CD4-positive, alpha-beta T cell treated with Interleukin-17A for 1 hour (primary cell): ENCODE measurements at places on chromosomes 16 and 17.

- no peak for DNase-seq
Measured at GRCh38 chr17:51083981-51084380, 36.7 kb downstream of the SPAG9 start.

DNA sequence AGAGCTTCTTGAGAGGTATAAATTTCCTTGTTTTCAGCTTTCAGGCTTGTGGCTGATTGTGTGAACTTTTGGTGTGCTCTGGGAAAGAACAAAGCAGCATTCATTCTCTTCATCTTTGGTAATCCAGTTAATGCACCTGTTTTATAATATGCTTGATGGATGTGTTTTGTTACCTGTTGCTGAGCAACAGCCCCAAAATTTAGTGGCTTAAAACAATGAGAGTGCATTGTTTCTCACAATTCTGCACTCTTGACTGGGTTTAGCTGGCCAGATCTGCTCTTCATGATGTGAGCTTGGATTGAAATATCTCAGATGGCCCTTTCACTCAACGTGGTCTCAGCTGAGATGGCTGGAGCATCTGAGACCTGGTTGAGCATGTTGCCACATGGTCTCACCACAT is 58.7 kb upstream of the NOL11 start:
- no peak for DNase-seq

- no peak for DNase-seq
Measured at GRCh38 chr16:58012481-58012880, 11.3 kb downstream of the USB1 start.

- DNase-seq, result no peak
Measured at GRCh38 chr16:31179219-31179746, 656 bp upstream of the FUS start.

- DNase-seq, result no peak
Measured at GRCh38 chr16:9996221-9996620, 186.0 kb downstream of the GRIN2A start.

GRCh38 chr16:86044241-86044671 is 145.3 kb downstream of the IRF8 start:
- DNase-seq, result peak; percentile 9

DNA sequence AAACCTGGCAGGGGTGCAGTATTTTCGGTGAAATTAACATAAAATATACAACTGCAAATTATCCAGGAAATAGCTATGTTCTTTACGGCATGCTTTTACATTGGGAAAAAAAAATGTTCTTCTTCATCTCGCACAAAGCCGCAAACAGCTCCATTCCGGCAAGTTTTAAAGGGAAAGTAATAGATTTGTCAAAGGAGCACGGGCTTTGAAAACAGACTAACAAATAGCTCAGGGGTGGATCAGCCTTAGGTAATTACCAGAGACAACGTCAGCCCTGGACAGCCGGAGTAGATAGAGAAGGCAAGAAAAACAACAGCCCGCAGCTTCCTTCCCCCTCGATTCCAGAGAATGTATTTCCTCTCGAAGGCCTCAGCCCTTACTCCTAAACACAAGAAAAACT is 222.5 kb downstream of the C16orf78 start:
- DNase-seq, result no peak

- DNase-seq, result no peak
Measured at GRCh38 chr17:66955821-66956220, 8.7 kb upstream of the CACNG4 start.

DNA sequence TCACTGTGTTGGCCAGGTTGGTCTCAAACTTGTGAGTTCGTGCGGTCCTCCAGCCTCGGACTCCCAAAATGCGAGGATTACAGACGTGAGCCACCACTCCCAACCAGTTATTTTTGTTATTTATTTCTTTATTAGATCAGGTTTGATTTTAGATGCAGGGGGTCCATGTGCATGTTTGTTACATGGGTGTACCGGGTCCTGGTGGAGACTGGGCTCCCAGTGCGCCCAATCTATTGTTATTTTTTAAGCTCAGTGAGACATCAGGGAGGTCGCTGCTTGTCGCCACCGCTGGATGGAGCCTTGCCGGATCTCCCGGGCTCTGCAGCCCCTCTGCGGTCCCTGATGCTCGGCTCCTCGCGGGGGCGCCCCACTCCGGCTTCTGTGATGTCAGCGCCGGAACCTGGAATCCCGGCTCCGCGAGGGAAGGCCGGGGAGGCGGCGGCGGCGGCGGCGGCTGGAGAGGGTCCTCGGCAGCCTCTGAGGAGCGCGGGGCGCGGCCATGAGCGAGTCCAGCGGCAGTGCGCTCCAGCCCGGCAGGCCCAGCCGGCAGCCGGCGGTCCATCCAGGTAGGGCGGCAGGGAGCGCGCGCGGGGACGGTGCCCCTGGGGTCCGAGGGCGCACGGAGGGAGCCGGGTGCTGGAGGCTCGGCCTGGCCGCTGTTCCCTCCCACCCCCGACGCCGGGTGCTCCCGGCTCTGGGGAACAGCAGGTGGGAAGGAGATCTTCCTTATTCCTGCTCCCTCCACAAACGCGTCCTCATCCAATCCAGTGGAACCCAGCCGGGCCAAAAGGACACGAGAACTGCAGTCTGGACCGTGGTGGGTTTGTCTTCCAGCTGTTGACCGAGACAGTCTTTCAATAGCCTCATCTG is at the start of gene TMC7:
TMC7 (plus strand) TSS at position 370 of the 870 bp plus-strand sequence; CDS start at position 500, 130 bp downstream.
- no peak for DNase-seq

DNA sequence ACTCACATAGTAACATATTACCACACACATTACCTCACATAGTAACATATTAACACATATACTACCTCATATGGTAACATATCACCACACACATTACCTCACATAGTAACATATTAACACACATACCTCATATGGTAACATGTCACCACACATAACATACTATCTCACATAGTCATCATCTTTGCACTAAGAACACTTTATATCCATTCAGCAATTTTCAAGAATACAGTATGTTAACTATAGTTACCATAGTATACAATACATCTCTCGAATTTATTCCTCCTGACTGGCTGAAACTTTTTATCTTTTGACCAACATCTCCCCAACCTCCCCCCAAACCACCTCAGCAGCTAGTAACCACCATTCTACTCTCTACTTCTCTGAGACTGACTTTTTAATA is 7.6 kb downstream of the NUDT7 start:
- DNase-seq, result no peak

GRCh38 chr16:89502081-89502843 is 5.9 kb upstream of the SPG7 start:
- no peak for DNase-seq

DNA sequence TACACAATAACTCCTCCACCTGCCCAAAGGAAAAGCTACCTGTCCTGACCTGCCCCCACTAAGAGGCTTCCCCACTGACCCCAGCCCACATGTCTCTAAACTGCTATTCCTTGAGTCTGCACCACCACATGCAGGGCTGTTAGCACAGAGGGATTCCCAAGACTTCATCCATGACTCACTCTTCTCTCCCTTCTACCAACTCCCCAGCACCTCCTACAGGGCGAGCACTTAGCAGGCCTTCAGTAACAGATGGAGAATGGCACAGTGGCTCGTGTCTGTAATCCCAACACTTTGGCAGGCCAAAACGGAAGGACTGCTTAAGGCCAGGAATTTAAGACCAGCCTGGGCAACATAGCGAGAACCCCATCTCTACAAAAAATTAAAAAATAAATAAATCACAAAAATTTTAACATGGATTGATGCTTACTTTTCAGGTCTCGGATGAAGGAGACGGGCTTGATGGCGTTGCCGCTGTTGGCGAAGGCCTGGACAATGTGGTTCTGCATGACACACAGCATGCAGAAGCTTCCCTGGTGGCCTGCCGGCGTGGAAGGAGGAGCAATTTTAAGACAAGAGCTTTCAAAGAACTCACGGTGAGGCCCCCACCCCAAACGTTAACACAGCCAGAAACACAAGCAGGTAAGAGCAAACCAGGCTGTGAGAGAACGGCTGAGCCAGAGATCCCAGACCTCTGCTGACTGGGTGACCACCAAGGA is 12.0 kb downstream of the USP36 start:
- DNase-seq, result no peak

GRCh38 chr16:49455991-49456745 is 82.6 kb downstream of the C16orf78 start:
- no peak for DNase-seq

DNA sequence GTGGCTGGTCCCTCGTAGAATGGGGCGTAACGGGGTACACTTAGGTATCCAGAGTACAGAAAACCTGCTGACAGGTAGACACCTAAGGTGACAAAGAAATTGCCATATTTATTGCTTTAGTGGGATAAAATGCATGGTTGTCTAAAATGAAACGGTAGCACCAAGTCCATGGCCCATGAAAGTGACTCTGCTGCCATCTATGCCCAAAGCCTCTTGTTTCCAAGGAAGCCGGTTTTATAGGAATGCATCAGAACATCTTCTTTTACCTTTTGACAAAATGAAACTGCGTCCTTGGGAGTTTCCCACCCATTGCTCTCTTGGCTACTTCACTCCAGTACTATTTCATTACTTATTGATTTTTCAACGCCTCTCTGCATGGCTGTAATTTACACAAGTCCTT is 151.3 kb upstream of the ZFHX3 start:
- no peak for DNase-seq
